Heart left ventricle (tissue), 16 donors: ENCODE measurements at places on chromosomes 7 and 10. TPM values are rescaled to one million over a fixed set of nuclear protein-coding genes. Genes with fewer than 3 reads are reported as not detected.

Gene CDH23
- polyA plus RNA-seq, result 1.9 TPM

Gene PNLIPRP1
- polyA plus RNA-seq, result 0.08 TPM

- no peak for DNase-seq
These were observed 202.6 kb upstream of the KAT6B start for GRCh38 chr10:74623786-74624185.

DNA sequence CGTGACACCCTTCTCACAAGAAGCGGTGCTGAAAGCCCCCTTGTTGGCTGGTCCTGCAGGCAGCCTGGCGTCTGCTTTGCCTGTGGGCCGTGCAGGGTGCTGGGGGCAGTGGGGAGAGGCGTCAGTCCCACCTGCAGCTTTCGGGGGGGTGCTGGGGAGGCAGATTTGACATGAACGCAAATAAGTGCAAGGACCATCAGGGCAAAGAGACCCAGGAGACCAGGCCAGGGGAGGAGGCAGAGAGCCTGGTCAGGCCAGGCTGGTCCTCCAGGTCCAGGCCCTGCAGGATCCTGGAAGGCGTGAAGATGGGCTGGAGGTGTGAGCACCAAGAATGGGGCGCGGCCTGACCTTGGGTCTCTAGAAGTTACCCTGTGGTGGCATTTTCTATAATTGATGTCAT is 81.6 kb downstream of the MGMT start:
- no peak for DNase-seq

- no peak for DNase-seq
These were observed 1.0 kb downstream of the PSMC2 start for GRCh38 chr7:103348452-103348851.

- DNase-seq, result no peak
These were observed 64.7 kb downstream of the CDK14 start for GRCh38 chr7:90660819-90661218.

Gene CLRN3
- not detected for polyA plus RNA-seq

Gene APBB1IP
- 1.7 TPM for polyA plus RNA-seq

Gene LSM5
- 55.2 TPM for polyA plus RNA-seq

GRCh38 chr7:30556840-30557239 is 37.8 kb upstream of the GARS1 start:
- DNase-seq, result no peak

GRCh38 chr7:77550586-77550985 is 13.5 kb downstream of the PTPN12 start:
- DNase-seq, result no peak

DNA sequence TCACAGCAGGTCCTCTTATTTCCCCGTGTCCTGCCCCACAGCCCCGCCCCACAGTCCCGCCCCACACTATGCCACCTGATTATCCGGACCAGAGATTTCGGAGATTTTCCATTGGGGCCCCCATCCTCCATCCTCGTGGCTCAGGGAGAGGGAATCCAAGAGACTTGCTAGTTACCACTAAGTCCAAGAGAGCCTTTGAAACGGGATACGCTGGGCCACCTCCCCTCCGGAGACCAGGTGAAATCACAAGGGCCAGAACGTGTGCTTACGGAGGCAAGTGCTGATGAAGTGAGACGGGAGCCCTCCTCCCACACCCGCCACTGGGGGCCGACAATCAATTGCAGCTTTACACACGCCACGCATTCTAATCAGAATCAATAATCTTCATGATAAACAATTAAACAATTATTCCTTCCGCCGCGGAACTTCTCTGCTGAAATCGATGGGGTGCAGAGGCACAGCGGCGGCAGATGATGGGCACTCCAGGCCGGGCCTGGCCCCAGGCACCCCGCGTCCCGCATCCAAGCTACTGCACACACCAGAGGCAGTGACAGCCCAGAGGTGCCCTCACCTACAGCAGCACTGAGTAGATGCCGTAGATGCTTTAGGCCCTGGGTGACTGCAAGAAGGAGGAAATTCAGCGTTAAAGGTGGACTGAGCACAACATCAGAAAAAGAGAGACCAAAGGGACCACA is 534.0 kb upstream of the FOXK1 start:
- no peak for DNase-seq

Gene TTYH3
- 5.7 TPM for polyA plus RNA-seq

Gene PNLIP
- polyA plus RNA-seq, result not detected

DNA sequence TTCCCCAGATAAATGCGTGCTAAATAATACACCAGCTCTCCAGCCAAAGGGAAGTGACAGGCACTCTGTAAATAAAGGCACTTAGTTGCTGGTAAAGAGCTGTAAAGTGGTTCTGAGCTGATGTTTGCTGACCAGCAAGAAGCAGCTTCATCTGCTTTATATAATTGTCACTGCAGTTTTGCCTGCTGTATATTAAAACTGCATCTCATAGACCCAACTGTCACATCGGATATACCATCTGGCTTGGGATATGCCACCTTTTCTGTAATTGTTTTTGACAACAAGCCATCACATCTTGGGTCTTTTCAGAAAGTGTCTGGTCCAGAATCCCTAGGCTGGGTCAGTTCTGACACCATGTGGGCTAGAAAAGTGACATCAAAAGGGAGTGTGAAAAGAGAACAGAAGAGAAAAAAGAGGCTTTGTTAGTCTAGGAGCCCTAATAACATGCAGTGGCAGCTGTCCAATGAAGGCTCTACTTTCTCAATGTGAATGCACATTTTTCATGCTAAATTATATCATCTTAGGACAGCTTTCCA is 697.6 kb downstream of the KCNMA1 start:
- no peak for DNase-seq

Gene COL28A1
- 1.3 TPM for polyA plus RNA-seq

- no peak for DNase-seq
These were observed 284.3 kb upstream of the KAT6B start for GRCh38 chr10:74542077-74542476.

Gene COPS6
- polyA plus RNA-seq, result 130 TPM

Gene PIP
- not detected for polyA plus RNA-seq

DNA sequence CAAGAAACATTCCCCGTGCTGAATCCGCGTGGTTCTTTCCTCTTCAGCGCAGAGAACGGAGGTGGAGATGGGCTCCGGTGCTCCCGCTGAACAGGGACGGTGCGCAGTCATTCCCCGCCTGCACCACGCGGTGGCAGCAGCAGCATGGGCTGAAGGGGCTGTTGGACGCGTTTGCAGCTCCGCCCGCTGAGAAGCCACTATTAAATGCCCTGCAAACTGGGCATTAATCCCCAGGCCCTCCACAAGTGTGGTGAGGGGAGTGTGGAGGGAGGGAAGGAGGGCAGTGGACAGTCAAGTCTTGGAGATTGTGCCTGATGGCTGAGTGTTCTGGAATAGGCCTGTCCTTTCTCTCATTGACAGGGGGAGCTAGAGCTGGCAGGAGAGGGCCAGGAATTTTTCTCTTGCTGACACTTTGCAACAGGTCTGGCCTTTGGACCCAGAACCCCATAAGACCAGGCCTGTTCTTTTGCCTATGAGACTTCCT is 240.2 kb upstream of the INHBA start:
- peak; percentile 88 for DNase-seq

DNA sequence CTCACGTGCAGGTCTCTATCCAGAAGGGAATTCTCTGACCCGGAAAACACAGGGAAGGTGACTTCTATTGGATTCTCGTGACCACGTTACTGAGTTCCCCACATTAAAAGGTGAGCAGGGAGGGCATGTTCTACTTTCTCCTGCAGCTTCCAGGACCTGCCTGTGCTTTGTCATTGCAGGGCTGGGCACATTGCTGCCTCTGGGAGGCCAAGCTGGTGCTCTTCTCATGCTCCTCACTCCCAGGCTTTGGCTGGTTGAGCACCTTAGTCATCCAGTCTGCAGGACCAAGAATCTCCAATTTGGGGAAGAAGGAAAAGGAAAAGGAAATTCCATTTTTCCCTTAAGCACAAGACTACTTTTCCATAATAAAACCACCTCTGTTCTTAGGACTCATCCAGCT is 86.5 kb upstream of the TMEM72 start:
- DNase-seq, result no peak

DNA sequence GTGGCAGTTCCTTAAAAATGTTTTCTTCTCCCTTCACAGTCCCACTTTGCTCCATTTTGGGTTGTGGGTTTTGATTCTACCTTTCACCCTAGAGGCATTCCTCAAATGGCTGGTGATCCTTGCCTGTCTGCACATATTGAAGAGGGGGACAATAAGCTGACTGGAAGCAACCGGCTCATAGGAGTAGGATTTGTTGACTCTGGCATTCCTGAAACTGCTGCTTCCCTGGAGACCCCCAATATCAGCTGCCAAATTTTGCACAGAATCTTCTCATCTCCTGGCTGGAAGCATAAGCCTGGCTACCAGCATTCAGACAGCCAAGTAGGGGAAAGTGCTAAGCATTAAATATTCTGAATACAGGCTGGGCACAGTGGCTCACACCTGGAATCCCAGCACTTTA is 53.7 kb downstream of the KIF5B start:
- no peak for DNase-seq

Gene SAP25
- 0.65 TPM for polyA plus RNA-seq

DNA sequence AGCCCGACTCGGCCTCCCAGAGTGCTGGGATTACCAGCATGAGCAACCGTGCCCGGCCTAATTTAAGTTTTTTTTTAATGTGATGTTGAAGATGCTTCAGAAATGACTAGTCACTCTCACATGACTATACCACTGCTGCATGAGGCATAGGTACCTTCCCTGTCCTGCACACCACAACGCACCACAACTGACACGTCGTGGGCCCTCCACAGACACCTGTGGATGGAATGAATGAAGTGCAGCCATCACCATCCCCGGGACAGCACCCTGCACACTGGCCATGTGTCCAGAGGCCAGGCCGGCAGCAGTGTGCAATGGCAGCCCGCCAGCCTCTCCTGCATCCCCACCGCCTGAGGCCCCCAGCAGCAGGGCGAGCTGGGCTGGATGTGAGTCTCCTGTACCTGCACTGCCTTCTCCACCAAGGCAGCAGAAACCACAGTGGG is 55.1 kb downstream of the VOPP1 start:
- no peak for DNase-seq

Gene PDLIM1
- polyA plus RNA-seq, result 308 TPM

DNA sequence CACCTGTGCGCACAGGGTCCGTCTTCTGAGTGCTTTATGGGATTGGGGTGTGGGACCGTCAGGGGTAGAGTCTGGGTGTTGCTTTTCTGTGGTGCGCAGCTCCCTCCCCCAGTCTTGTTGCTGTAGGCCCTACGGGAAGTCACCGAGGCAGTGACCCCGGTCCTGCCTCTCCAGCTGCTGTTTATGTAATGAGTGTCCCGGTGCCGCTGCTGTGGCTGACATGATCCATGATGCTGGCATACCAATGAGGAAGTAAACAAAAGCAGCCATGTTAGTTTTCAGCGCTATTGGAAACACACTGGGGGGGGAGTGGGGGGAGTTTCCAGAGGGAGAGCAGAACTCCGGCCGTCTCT is 1.1 kb downstream of the TRIM8 start:
- DNase-seq, result peak; percentile 91

DNA sequence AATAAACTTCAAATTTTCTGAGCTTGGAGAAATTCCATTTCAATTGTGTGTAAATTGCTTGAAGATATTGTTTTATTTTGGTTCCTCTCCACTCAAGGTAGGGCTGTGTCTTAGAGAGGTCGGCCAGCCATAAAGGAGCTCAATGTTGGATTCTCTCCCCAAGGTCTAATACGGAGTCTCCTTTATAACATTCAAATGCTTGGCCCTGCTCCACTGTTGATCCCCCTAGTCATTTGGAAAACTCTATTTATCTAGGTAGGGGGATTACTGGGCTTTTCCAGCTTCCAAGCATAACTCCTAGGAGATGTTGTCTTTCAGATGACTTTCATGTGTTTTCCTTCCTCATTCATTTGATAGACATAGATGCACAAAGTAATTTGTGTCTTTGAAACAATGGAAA is 170.9 kb downstream of the LRMDA start:
- DNase-seq, result no peak

- DNase-seq, result no peak
These were observed 62.9 kb downstream of the CHRM2 start for GRCh38 chr7:136931169-136931867.

DNA sequence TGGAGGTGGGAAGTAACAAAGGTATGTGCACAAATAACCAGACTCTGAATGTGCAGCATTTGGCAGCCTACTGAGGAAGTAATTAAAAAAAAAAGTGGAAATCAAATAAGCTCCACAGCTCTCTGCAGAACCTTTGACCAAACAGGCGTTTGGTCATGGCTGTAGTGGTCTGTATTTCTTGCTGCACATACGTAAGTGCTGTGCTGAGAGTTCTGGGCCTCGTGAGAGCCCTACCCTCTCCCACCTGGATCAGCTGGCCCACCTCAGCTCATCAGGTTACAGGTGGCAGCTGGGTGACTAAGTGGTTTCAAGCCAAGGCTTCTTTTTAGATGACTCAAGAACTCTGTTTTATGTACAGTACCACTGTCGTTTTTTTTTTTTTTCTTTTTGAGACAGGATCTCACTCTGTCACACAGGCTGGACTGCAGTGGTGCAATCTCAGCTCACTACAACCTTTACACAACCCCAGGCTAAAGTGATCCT is 178.2 kb upstream of the KLF6 start:
- no peak for DNase-seq

- no peak for DNase-seq
These were observed 337.1 kb downstream of the BMPER start for GRCh38 chr7:34242391-34242790.

GRCh38 chr10:1620803-1621202 is 116.5 kb downstream of the ADARB2 start:
- no peak for DNase-seq

- peak; percentile 58 for DNase-seq
These were observed 844 bp upstream of the KAT6B start for GRCh38 chr10:74825371-74826141.

- no peak for DNase-seq
These were observed 602.0 kb upstream of the COBL start for GRCh38 chr7:51918581-51918980.

DNA sequence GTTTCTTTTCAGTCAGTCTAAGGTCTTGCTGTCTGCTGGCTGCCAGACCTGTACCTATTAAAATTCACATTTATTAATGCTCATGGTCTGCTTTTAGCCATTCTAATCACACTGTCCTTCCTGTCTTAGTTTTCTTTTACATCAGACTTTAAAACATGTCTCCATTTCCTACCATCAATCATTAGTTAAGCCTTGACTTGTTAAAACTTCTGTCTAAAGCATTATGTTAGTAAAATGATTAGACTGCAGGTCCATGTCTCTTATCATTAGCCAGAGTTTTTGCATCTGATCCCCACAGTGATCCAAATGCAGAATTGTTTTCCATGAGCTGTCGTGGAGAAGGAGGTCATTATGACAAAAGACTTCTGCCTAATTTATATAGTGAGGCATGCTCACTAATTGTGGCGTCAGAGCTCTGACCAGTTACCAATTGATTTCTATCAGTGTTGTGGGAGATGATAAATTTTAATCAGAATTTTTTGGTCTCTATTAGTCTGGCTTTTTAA is 226.5 kb downstream of the DKK1 start:
- no peak for DNase-seq

Gene ELFN1
- 2.6 TPM for polyA plus RNA-seq

- no peak for DNase-seq
These were observed 2.4 kb downstream of the MIOS start for GRCh38 chr7:7569081-7569527.

- peak; percentile 71 for DNase-seq
These were observed 15.8 kb upstream of the CAMK1D start for GRCh38 chr10:12333380-12334185.
